ENCODE measurements at places on chromosomes 4 and X.

GRCh38 chr4:114077610-114078009, 98.2 kb upstream of the ARSJ start:
- no peak for DNase-seq

- no peak for DNase-seq
Observed at GRCh38 chrX:9659571-9660195, 106.0 kb downstream of the GPR143 start.

GRCh38 chr4:110248100-110248499, 49.7 kb upstream of the ELOVL6 start:
- DNase-seq, result no peak

DNA sequence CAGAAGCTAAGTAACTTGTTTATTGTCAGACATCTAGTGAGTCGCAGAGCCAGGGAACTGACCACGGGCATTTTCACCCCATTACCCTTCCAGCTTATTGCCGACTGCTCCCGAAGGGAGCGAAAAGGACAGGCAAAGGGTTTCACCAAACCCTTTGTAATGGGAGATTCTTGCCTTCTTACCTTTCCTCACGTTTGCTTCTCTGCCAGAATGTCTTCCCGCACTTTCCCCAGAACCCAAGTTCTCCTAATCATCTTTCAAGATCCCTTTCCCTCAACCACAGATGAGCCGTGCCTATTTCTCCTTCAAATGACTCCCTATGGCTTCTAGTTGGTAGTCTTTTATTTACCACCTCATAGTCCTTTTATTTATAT, 520 bp upstream of the SRP72 start:
- DNase-seq, result no peak

GRCh38 chr4:101055392-101055791, 291.9 kb downstream of the PPP3CA start:
- no peak for DNase-seq
